Iris pigment epithelial cell (primary cell): ENCODE measurements at places on chromosomes 6 and 20.
A peak's percentile ranks its signal among the peaks of the same experiment; 100 is the strongest.

- no peak for DNase-seq
Measured at GRCh38 chr6:119241540-119242309, 107.8 kb downstream of the MAN1A1 start.

- no peak for DNase-seq
Measured at GRCh38 chr6:13274707-13275434, 53.5 kb downstream of the TBC1D7 start.

DNA sequence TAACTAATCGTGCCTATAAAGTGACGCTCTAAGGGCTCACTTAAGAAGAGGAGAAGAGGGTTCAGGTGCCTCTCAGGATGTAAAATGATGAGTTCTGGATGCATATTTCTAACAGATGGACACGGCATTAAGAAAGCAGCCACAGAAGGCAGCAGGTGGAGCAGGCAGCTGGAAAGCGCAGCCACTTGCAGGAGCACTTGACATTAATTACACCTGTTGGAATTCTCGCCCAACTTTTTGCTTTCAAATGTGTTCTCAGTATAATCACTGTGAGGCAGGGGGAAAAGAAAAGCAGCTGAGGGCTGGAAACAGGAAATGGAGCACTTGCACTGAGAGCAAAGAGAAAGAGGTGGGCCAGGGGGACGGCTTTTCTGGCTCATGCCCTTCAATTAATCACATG is 164.2 kb downstream of the NKAIN2 start:
- no peak for DNase-seq

- no peak for DNase-seq
Measured at GRCh38 chr20:37839432-37839827, 63.5 kb upstream of the VSTM2L start.

- DNase-seq = peak; percentile 44
Measured at GRCh38 chr6:11092668-11093375, 812 bp upstream of the SMIM13 start.

DNA sequence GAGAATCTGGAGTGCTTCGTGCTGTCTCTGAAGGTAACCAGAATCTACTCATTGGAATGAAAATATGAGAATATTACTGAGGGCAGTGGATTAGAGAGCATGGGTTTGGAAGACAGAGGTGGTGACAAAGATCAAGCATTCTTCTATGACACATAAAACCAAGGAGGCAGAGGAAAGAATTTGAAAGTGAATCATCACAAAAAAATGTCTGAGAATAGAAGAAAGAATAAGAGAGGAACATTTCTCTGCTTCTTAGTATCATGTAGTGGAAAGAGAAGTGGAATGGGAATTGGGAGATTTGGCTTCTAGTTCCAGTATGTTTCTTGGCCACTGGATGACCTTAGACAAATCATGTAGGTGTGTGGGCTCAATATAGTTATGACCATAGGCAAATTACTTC is 474.0 kb downstream of the TFAP2B start:
- DNase-seq = peak; percentile 77

DNA sequence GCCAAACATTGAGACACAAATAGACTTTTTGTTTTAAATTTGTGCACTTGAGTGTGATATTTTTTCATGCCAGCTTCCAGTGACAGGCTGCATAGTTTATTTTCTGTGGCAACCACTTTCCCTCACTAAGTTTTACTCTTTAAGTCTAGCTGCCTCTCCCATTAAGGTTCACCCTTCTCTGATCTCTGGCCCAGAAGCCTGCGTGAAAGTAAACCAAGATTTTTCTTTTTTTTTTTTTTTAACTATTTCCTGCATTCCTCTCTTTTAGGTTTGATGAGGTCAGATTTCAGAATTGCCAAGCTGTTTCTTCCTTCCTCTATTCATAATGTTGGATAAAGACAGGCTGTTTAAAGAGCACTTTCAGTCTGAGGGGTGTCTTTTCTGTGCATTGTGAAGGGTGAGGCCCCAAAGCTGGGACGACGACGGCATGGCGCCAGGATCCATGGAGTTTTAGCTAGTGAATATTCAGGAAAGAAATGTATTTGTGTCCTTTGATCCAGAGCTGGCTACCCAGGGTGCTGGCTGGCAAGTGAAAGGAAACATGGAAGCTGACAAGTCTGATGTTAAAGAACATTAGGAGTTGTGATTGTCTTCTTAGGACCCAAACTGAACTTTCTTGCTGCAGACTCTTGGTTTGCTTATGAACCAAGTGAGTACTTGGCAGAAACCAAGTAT is 50.7 kb downstream of the DOK5 start:
- DNase-seq = no peak

- no peak for DNase-seq
Measured at GRCh38 chr6:113416170-113416569, 441.0 kb upstream of the MARCKS start.

DNA sequence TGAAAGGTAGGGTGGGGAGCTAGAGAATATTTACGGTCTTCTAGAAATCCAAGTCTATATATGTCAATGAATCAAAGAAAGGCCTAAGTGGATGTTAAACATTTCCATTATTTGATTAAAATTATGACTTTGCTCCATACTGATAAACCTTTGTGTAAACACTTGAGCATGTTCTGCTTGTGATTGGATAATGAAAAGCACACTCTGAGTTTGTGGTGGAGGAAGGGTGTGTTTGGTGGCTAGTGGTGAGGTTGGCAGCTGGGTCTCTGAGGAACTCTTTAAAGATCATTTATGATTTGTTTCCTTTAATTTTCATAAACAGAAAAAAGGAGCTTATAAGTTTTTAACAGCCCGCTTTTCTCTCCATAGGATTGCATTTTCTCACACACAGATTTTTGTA is 84.7 kb downstream of the RFPL4B start:
- DNase-seq = no peak

DNA sequence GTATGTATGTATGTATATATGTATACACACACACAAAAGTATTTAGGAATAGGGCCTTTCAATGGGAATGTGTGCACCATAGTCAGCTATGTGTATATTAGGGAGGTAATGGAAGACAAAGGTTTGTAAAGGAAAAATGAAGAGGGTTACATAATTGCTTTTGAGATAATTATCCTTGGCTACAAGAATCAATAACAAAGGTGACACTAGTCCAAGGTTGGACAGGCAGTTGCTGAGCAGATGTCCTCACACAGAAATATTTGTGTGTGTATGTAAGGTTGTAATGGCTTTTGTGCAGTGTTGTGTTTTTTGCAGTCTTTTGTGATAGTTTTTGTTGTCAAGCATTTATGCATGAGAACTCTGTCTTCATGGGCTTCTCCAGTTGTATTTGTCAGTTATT is 157.9 kb upstream of the MARCKS start:
- DNase-seq = no peak
